Left lobe of liver (tissue), 2 donors: ENCODE measurements at places on chromosomes 7 and 10. TPM values are rescaled to one million over a fixed set of nuclear protein-coding genes. Genes with fewer than 3 reads are reported as not detected.

Gene ZNF117
- total RNA-seq, result 2.6 TPM

Gene TACR2
- total RNA-seq, result not detected

Gene SLC16A12
- total RNA-seq, result 0.38 TPM

Gene SHOC2
- 20.3 TPM for total RNA-seq

Gene TWNK
- 3.2 TPM for total RNA-seq

Gene CDC14C
- not detected for total RNA-seq

Gene TDRD1
- total RNA-seq, result 0.05 TPM

Gene PTN
- 0.38 TPM for total RNA-seq

Gene FKBP6
- not detected for total RNA-seq

Gene HHEX
- total RNA-seq, result 47.4 TPM

Gene SEC31B
- 6.7 TPM for total RNA-seq

Gene MACC1
- 0.38 TPM for total RNA-seq

Gene TRIM50
- total RNA-seq, result not detected

Gene ARL5B
- total RNA-seq, result 7.7 TPM

Gene NUTM2D
- 4.0 TPM for total RNA-seq

Gene NANOS1
- 0.05 TPM for total RNA-seq

Gene PRKCQ
- total RNA-seq, result 0.20 TPM

Gene COPS6
- total RNA-seq, result 42.6 TPM
